ENCODE measurements at places on chromosomes 3 and 15.

GRCh38 chr3:126509597-126510307 lies 7.8 kb downstream of the UROC1 start:
- no peak for DNase-seq

DNA sequence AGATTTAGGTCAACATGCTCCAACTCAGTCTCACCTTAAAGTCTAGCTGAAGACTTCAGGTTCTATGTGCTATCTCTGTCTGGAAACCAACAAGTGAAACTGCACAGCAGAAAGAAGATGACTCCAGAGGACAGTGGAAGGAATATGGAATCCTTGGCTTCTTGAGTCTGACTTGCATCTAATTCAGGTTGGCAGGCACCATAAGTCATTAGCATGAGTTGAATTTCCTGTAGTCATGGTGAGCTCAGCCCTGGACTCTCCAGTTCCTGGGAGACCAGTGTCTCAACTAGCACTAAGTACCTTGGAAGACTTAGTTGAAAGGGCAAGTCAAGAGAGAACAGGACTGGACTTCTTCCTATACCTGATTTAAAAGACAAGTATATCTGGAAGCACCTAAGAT lies 129.7 kb downstream of the DTWD1 start:
- DNase-seq = no peak

GRCh38 chr15:34154725-34155204 lies 52.9 kb downstream of the PGBD4 start:
- DNase-seq = peak; percentile 79

DNA sequence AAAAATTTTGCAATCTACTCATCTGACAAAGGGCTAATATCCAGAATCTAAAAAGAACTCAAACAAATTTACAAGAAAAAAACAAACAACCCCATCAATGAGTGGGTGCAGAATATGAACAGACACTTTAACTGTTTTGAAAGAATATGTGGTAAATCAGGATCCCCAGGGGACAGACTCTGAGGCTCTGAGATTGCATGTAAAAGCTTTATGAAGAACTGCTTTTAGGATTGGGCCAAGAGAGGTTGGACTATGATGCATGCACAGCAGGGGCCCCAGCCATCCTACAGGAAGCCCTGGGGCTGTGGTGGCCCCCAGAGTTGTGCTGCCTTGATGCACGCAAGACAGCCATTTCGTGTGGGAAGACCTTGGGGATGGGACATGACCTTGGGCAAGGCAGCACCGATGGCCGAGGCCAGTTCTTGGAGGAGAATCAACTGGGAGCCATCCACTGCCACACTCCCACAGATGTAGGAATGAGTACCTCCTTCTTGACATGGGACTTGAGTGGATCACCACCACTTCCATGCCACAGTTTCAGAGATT lies 298.1 kb upstream of the THBS1 start:
- no peak for DNase-seq

GRCh38 chr3:186044968-186045367 lies 63.9 kb downstream of the ETV5 start:
- no peak for DNase-seq

DNA sequence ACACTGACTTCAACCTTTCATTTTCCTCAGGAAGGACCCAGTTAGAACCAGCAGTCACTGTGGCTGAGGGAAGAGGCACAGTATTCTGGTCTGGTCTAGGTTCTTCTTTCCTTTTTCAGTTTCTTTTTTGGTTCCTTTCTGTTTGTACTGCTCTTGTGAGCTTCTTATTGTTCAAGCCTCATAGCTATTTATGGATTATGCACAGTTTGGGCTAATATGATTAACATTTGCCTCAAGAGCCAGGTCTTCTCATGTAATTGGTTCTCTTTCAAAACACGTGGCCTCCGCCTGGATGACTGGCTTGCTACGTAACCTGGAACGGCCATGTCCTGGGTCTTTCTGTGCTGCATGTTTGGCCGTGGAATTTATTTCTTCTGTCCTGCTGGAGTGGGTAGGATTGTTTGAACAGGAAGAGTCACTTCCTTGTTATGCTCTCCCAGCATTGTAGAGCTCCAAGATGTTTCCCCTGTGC lies 43.3 kb downstream of the RBMS3 start:
- no peak for DNase-seq

GRCh38 chr15:58459045-58459444 lies 27.3 kb downstream of the LIPC start:
- DNase-seq = no peak

- DNase-seq = no peak
These were observed 60.2 kb downstream of the TMEM44 start for GRCh38 chr3:194572944-194573491.

- no peak for DNase-seq
These were observed 16.5 kb upstream of the FBXO22 start for GRCh38 chr15:75887178-75887577.

- DNase-seq = no peak
These were observed 172.0 kb downstream of the OPA1 start for GRCh38 chr3:193764959-193765358.
